ENCODE measurements at places on chromosomes 16 and 17.

GRCh38 chr17:29138971-29139691 is 41.1 kb downstream of the MYO18A start:
- DNase-seq = no peak

- DNase-seq = no peak
These were observed 2.4 kb downstream of the EPN2 start for GRCh38 chr17:19239544-19239943.

DNA sequence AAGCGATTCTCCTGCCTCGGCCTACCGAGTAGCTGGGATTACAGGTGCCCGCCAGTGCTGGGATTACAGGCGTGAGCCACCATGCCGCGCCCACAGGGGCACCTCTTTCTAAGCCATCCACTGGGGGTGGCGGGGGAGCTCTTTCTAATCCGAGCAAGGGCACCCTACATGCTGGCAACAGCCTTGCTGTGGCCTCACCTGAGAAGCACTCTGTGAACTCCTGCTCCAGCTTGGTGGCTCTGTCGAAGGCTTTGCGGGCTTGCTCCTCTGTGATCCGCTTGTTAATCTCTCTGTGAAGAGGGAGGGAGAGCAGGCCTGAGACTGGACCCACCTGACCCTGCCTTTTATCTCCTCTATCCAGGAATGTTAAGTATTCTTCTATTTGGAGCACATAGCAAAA is 11.9 kb upstream of the ASGR1 start:
- no peak for DNase-seq

DNA sequence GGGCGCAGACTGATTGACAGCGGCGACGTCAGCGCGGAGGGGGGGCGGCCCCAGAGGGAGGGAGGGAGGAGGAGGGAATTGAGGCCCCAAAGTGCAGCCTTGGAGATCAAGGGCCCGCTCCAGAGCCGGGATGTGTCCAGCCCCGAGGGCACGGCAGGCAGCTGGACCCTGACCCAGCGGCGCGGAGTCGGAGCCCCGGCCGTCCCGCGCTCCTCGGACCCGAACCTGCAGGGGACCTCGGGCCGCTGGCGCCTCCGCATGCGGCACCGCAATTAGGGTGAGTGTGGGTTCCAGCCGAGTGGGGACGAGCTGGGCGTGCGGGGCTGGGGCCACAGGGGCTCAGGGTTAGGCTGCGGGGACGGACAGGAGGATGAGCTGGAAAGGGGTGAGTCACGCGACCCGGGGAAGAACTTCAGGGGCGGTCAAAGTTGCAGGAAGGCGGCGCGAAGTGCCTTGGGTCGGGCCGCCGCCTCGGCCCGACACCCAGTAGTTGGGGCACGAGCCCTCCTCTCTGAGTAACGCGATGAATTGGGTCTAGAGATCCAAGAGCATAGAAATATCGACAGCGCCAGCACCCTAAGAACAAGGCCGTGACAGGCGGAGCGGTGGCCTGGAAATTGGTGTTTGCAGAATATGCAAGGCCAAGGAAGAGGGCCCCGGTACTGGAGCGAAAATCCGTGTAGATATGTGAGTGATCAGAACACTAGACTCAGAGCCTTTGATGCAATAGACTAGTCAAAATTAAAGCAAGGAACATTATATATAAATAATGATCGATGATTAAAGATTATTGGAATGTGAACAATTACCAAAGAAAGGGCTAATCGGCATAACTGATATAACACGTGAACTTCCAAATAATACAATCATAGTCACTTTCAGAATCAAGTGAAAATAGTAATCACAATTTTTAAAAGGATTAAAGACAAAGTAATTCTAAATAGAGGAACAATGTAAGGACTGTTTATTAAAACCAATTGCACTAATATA is at the start of gene TBX4:
Gene TBX4 (plus strand): TSS at position 122 of the 990 bp plus-strand sequence. CDS start 4,069 bp downstream, outside the sequence.
- no peak for DNase-seq

DNA sequence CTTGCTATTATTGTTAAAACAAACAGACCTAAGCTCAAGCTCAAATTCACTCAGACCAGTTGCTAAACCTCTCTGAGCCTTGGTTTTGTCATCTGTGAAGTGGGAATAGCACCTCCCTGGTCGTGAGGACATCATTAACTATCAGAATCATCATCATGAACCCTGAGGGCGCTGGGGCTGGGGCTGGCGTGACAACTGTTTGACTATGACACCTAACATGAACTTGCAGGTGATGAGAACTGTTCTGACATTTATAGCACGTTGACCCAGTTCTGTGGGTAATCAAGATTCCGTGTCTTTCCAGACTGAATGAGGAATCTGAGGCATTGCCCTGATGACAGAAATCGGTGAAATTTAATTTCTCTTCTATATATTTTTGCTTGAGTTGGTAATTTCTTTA is 71.3 kb upstream of the CDH5 start:
- no peak for DNase-seq

- DNase-seq = no peak
These were observed 878 bp downstream of the KRT10 start for GRCh38 chr17:40821536-40821935.

DNA sequence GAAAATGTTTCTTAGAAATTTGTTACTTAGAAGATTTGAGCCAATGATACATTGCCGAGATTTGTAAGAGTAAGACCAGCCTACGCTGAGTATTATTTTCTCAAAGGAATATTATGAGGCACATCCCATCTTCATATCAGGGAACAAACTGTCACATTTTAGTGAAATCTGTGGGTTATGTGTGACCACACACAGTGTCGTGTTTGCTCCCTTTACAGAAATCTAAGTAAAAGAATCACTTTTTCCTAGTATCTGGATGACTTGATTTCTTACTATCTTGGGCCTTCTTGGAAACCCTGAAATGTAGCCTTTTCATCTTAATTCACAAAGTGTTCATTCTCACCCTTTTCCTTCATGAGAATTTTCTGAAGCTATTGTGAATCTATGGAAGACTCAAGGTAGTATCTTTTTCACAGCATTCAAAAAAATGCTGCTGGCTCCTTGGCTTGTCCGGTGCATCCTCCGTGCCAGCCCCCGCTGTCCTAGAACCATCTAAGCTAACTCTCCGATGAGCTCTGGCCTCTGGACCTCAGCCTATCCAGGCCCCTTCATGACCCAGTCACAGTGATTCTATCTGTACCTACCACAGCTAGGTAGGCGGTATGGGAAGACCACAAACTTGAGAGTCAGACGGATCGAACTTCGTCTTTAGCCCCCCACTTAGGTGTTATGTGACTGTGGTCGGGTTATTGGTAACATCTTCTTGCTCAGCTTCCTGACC is 524.3 kb downstream of the MAF start:
- no peak for DNase-seq

- no peak for DNase-seq
These were observed 14.2 kb downstream of the APOH start for GRCh38 chr17:66214884-66215528.

- no peak for DNase-seq
These were observed 98.1 kb downstream of the GNAO1 start for GRCh38 chr16:56289416-56289815.

DNA sequence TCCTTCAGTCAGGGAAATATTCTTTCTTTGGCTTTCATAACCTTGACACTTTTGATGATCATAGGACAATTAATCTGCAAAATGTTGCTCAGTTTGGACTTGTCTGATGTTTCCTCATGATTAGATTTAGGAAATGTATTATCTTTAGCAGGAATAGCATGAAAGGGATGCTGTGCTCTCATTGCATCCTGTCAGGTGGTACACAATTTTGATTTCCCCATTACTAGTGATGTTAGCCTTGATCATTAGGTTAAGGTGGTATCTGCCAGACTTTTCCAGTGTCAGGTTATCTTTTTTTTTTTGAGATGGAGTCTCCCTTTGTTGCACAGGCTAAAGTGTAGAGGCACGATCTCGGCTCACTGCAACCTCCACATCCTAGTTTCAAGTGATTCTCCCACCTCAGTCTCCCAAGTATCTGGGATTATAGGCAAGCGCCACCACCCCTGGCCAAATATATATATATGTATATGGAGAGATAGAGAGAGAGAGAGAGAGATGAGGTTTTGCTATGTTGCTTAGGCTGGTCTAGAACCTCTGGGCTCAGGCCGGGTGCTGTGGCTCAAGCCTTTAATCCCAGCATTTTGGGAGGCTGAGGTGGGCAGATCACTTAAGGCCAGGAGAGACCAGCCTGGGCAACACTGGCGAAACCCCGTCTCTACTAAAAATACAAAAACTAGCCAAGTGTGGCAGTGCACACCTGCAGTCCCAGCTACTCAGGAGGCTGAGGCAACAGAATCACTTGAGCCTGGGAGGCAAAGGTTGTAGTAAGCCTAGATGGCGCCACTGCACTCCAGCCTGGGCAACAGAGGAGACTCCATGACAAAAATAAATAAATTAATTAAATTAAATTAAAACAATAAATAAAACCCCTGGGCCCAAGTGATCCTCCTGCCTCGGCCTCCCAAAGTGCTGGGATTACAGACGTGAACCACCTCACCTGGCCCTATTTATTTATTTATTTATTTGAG is 15.8 kb upstream of the CAVIN1 start:
- no peak for DNase-seq

DNA sequence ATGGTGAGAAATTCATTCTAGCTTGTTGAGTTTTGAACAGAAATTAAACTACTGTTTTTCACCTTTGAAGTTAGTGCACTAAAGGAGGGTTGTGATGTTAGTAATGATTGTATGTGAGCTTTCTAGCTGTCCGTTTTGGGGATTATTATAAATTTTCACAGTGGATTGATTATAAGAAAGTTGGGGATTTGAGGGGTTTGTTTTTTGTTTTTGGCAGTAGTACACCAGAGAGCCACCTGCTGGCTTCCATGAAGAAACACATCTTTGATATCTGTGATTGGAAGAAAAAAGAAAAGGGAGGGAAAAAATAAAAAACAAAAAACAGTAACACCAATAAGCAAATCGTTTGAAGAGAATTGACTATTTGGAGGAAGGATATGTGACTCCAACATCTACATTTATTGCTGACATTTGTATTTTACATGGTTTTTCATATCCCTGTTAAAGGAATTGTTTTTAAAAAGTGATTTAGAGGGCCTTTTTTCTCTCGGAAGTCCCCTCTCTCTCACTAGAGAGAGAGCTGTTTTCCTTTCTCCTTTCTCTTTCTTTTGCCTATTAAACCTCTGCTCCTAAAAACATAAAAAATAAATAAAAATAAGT is 1469.5 kb upstream of the GOT2 start:
- DNase-seq = no peak

DNA sequence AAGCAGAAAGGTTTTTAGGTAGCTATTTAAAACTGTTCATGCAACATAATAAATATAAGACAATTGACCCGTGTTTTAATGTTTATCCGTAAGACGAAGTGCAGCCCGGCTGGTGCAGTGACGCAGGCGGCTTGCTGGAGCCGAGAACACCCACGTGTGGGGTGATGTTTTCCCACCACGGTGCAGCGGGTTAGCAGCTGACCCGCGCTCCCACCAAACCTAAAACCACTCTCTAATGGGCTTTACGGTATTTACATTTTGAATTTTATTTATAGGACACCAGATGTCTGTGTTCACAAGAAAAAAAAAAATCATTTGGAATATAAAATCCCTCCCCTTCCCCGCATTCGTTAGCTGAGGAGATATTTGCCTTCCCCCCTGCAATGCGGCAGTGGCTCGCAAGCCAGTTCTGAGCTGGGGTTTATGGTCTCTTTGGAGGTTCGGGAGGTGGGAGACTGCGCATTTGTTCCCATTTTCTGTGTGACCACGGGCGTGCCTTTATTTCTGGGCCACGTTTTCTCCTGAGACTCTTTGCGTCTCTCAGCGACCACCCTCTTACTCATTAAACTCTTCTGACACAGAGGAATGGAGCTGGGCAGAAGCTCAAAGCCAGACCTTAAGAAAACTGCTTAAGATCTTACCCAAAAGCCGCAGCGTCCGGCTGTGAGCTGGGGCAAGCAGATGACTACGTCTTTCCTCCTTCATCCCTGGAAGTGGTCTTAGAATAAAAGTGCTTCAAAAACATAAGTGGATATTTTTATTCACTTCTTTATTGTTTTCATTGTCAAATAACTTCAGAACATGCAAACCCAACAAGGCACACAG is 301.1 kb downstream of the IRF8 start:
- no peak for DNase-seq

- DNase-seq = no peak
These were observed 208.9 kb downstream of the SHISA9 start for GRCh38 chr16:13110124-13110796.

GRCh38 chr16:56632848-56633365 is 448 bp downstream of the MT1M start:
- DNase-seq = no peak

DNA sequence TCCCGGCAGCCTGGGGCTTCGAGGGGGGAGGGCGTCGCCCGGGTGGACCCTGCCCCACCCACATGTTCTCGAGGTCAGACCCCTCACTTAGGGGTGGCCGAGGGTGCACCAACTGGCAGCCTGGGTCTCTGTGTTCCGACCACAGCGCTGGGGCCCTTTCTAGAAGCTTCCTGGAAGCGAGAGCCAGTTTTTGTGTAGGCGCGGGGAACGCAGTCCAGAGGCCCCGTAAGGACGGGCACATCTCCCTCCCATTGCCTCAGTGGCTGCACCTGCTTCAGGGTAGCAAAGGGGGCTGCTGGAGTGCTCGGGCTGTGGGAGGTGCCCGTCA is 148.3 kb downstream of the BANP start:
- no peak for DNase-seq

DNA sequence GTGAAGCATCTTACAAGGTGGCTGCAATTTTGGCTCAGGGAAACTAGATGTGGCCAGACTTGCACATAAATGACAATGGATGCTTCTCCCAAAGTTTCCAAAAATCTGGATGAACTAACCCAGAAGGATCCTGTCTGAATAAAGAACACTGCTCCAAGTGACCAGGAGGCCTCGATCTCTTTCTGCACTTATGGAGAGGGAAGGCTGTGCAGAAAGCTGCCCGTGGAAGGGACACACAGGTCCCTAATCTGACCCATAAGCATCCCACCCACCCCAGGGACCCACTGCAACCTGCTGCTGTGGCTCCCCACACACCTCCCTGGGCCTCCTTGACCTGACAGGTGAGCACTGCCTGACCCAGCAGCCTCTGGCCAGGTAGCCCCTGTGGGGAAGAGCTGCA is 74.6 kb upstream of the SEC14L1 start:
- no peak for DNase-seq

DNA sequence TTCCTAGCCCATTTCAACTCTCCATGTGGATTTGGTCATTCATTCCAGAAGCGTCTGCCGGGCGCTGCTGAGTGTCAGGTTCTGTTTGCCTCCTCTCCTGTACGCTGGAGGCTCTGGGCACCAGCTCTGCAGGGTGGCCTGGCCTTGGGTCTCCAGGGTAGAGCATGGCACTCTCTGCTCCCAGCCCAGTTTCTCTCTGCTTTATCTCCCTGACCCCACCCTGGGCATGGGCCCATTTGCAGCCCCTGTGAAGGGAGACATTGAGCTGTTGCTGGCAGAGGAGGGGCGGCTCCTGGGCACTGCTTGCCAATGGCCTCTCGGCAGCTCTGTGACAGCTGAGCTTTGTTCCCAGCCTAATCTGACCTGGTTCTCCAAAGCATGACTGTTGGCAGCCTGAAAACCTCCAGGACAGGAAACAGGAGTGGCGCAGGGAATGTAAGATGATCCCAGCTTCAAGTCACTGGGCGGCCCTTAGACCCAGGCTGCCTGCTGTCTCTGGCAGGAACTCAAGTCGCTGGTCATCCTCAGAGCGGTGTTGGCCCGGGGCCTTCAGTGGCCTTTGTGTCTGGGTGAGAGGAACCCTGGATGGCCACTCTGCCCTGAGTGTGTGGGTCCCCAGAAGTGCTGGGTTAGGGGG is 146.8 kb downstream of the SEC14L1 start:
- DNase-seq = no peak

Measured in activated T-helper 9 cell treated with anti-CD3 and anti-CD28 coated beads, Interleukin-2, amount 50 U/mL, for 16 hours (primary cell).